ENCODE measurements at places on chromosomes 6 and 20.

DNA sequence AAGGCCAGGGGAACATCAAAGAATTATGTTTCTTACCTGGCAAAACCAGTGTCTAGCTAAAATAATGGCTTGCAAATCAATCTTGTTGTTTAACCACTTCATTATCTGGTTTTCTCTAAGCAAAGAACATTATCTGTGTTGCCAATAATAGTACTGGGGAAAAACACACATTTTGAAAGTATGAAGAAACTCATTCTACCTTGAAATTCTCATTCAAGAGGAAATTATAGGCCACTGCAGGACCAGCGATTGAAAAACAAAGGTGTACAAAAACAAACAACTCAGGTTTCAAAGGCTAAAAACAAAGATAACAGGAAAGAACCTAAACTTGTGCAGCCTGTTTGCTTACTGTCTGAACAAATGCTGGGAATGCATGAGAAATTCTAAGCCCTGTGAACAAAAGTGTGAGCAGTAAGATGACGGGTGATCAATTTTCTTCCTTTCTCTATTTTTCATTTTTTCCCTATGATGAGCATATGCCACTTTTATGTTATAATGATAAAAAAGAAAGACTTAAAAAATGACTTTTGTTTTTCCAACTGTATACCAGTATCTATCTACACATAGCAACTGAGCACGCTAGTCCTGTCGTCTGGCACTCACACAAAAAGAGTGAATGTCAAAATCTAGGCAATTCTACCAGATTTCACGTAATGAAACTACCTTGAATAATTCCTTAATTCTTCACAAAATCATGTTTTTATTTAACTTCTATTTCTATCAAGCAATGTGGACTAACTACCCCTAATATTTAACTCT, 117.9 kb downstream of the SGK1 start:
- no peak for DNase-seq

DNA sequence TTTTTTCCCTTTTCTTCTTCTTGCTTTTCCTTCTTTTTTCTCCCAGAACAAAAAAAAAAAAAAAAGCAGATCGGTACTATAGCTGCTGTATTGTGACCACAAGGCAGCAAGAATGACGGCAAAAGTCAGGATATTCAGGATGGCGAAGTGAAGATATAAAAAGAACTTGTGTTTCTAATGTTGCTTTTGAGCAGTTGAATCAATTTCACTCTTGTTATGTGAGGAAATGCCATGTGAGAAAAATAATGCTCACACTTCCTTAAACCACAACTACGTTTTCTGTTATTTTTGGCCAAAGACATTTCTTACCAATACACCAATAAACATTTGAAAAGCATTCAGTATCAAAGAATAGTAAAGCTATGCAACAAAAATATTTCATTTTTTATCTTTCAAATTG, 510.5 kb downstream of the HACE1 start:
- DNase-seq: no peak

DNA sequence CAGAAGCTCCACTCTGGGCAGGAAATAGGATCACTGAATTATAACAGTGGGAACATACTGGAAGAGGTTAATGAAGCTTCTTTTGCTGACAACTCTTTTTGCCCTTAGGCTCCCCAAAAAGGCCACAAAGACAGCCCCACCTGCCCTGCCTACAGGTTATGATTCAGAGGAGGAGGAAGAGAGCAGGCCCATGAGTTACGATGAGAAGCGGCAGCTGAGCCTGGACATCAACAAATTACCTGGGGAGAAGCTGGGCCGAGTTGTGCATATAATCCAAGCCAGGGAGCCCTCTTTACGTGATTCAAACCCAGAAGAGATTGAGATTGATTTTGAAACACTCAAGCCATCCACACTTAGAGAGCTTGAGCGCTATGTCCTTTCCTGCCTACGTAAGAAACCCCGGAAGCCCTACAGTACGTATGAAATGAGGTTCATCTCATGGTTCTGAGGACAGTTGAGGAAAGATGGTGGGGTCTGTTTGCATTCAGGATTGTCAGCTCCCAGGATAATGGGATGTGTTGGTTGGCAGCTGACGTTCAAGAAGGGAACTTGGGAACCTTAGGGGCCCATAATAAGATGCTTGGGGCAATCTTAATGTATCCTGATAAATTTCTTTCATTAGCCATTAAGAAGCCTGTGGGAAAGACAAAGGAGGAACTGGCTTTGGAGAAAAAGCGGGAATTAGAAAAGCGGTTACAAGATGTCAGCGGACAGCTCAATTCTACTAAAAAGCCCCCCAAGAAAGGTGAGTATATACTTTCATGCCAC, 11.5 kb downstream of the BRD2 start:
- DNase-seq: no peak

- peak; percentile 68 for DNase-seq
Measured at GRCh38 chr6:7106752-7107577, 796 bp upstream of the RREB1 start.

- DNase-seq: peak; percentile 34
Measured at GRCh38 chr6:87756858-87757257, 54.8 kb upstream of the AKIRIN2 start.

GRCh38 chr6:1379017-1379787, 10.2 kb upstream of the FOXF2 start:
- DNase-seq: no peak

DNA sequence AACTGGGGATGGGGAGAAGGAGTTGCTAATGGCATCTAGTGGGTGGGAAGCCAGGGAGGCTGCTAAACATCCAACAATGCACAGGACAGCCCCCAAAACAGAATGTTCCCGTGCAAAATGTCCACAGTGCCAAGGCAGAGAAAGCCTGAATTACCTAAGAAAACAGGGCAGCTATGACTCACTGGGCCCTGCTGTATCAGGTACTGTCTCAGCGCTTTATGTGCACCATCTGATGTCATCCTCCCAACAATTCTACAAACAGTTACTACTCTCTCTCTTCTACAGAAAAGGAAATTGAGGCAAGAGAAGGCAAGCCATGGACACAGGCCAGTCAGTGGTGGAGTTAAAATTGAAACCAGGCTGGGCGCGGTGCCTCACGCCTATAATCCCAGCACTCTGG, 3.1 kb downstream of the YTHDF1 start:
- DNase-seq: no peak

DNA sequence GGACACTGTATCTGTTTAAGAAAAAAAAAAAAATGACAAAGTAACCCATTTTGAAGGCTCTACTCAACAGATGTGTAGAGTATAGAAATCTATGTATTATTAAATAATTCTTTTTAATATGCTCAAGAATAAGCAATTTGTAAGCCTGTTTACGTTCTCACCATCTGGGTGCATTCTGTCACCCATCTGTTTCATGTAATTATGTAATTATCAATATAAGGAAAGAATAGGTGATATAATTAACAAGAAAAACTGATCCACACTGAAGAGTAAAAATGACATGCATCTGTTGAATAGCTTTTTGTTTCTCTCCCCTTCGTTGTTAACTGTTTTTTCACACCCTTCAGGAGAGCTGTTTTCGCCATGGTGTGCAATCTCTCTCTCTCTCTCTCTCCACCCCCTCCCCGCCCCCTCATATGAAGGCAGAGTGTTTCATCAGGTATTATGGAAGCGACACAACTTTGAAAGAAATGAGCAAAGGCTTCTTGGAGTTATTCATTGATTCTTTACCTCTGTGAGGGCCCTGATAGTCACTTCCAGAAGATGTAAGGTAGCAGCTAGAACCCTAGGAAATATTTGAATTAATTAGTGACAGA, 154.3 kb upstream of the INSM1 start:
- DNase-seq: no peak

DNA sequence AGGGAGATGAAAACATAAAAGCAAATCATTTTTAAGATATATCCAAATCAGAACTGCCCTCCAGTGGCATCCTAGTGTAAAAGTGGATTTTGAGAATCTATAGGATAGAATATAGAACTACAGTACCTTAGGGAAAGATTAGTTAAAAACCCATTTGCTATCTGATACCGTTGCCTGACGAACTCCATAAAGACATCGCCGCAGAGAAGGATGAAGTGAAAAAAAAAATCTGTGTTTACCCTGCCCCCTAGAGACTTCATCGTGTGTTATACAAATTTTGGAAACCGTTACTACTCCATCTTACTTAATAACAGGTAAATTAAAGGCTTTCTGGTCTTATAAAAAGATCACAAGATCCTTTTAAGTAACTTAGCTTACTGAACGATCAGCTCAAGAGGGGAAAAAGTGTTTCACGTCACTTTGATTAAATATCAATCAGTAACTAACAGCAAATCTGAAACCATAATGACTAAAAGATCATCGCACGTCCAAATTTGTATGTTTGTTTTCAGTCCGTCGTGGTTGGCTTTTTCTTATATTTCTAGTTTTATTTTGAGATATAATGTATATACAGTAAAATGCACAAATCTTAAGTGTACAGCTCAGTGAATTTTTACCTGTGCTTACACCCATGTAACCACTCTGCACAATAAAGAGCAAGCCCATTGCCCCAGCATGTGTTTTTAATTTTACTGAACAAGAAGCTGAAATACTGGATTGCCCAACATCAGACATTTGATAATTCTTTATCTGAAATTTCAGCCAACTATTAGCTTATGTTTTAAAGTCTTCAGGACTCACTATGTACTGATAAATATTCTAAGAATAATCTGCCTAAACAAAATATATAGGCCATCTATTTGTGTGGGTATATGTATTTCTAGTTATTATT, 881 bp upstream of the MCM3 start:
- DNase-seq: no peak
